ENCODE measurements at places on chromosomes 11 and 22.

DNA sequence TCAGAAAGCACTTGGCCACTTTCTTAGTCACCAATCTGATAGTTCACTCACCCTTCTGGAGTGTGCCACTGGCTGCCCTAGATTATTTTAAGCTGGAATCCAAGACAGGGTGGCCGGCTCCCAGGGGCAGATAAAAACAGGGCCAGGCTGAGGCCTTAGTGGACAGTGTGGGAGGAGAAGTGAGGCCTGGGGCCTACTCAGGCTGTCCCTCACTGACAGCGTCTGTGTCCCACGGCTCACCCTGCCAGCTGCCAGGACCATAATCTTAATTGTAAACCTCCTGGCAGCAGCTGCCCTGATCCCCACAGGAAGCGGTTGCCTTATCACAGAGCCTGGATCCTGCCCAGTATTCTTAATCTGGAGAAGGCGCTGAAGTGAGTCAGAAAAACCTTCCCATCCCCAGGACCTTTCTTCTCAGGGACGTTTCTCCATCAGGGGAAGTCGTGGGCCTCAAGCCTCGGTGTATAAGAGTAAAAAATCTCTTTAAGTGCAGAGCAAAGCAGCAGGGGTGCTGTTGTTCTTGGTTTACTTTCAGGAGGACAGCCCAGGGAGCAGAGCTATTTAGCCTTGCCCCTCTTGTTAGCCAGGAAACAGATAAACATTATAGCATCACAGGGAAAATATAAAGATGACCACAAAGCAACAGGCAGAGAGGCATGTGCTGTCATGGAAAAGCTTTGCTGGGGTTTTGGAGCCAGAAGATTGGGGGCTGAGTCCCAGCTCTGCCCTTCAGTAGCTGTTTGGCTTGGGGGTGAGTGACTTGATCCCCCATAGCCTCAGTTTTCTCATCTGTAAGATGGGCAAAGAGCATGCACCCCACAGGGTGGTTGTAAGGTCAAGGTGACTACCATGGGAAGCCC lies 39.6 kb downstream of the TSPAN18 start:
- peak; percentile 56 for DNase-seq

GRCh38 chr11:18726040-18726439 lies at the start of gene IGSF22:
IGSF22 (minus strand) TSS chr11:18726188; CDS start chr11:18724236, 1,952 bp downstream.
- DNase-seq: no peak

GRCh38 chr11:128324531-128325141 lies 262.7 kb downstream of the ETS1 start:
- no peak for DNase-seq

DNA sequence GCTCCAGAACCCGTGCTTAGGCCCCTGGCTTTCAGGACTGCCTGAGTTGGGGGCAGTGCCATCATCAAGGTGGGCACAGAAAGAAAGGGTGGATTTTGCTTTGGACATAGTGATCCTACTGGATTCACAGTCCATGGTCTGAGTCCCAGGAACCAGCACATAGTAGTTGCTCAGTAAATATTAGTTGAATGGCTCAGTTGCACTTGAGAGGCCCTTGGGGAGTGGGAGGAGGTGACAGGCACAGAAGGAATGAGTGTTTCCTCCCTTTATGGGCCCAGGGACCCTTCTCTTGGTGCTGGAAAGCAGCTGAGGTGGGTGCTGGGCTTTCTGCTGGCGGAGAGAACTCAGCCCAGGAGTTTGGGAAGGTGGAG lies 16.6 kb downstream of the ARHGEF17 start:
- no peak for DNase-seq

DNA sequence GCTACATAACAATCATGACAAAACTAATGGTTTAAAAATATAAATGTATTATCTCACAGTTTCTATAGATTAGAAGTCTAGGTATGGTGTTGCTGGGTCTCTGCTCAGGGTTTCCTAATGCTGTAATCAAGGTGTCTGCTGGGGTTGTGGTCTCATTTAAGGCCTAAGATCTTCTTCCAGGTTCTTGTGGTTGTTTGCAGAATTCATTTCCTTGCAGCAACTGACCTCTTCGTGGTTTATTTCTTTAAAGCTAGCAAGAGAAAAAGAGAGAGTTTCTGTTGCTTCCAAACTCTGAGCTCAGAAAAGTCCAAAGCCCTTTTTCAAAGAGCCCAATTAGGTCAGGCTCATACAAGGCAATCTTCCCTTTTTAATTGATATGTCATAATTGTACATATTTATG lies 452.7 kb upstream of the CCDC179 start:
- no peak for DNase-seq

- DNase-seq: no peak
Measured at GRCh38 chr22:38077096-38077495, 6.9 kb downstream of the SLC16A8 start.

DNA sequence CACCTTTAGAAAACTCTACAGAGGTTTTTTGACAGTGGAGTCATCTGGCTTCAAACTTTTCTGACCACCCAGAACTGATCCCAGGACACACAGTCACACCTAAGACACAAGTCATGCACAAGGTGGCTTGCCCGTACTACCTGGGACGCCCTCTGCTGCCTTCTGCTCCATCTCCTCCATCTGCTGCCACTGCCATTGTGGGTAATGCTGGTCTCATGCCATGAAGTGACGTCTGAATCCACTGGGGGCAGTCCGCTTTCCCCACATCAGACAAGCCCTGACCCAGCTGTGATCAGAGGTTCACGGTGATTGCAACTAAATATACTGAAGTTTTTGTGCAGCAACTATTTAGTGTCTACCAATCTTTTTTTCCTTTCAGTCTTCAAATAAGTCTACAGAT lies 5.4 kb upstream of the NDUFS8 start:
- DNase-seq: no peak

- DNase-seq: no peak
Measured at GRCh38 chr11:24064309-24064903, 432.4 kb upstream of the LUZP2 start.

GRCh38 chr11:70054004-70054403 lies 24.1 kb upstream of the ANO1 start:
- no peak for DNase-seq

Measured in uterus (tissue), 4 donors.